ENCODE measurements at places on chromosomes 3 and 15.
A peak's percentile ranks its signal among the peaks of the same experiment; 100 is the strongest.

DNA sequence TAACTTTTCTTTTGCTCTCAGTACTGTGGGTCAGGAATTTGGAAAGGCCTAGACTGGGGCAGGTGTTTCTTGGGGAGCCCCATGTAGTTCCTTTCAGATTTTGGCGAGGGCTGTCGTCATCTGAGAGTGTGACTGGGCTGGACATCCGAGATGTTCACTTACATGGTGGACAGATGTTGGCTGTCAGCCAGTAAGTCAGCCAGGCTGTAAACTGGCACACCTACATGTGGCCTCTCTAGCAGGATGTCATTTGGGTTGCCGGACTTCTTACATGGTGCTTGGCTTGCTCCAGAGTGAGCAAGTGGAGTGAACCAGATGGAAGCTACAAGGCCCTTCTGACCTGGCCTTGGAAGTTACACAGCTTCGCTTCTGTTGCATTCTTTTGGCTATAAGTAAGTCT, 20.7 kb downstream of the TATDN2 start:
- no peak for DNase-seq

DNA sequence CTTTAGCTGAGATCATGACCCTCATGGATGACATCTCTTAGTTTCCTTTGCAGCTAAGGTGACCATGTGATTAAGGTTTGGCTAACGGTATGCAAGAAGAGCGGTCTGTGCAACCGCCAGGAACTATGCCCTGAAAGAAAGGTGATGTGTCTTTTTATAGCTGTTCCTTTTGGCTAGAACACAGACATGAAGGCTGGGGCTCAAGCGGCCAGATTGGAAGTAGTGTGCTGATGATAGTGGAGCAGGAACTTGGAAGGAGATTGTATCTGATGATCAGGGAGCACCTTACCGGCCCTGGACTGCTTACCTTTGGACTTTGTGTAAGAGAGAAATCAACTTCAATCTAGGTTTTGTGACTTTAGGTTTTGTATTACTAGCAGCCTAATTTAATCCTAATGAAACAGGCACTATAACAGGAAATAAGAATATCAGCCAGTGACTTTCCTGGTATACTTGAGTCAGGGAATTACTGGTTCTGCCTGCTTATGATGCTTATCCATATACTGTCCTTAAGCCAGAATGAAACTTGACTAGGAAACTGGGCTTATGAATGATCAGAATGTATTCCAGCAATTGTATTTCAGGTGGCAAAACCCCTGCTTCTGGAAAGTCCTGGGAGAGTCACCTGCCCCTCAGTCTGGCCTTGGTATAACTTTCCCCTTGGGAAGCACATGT, 164.3 kb upstream of the LRIG1 start:
- no peak for DNase-seq

- DNase-seq: no peak
These were observed 12.4 kb upstream of the UBR1 start for GRCh38 chr15:43118286-43118685.

GRCh38 chr3:123286308-123287023, 84.7 kb downstream of the SEC22A start:
- peak; percentile 17 for DNase-seq

GRCh38 chr3:99780749-99781148, 36.9 kb upstream of the CMSS1 start:
- no peak for DNase-seq

- no peak for DNase-seq
These were observed at the start of gene CASR for GRCh38 chr3:122183521-122183892. TSS of gene CASR (plus strand) at chr3:122183668. CDS start at chr3:122254190, 70,522 bp downstream.

- DNase-seq: no peak
These were observed 164.6 kb downstream of the GOLGA6L4 start for GRCh38 chr15:84400017-84400740.

GRCh38 chr15:81851325-81851724, 194.5 kb downstream of the MEX3B start:
- no peak for DNase-seq

- no peak for DNase-seq
These were observed 15.7 kb upstream of the RBP1 start for GRCh38 chr3:139555249-139555648.

DNA sequence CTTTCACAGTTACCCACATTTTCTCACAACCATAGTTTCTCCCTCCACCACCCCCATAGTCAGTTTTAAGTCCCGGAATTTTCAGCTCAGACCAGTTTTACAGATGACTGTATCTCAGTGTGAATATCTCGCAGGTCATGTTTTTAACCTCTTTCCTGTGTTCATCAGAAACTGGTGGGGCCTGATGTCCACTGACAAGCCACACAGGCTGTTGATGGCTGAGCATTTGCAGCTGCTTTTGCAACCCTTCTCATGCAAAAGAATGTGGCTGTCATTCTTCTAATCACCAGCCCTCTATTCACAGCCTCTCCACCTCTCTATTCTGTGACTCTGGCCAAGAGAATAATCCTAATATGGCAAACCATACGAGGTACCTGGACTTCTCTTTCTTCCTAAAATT, 8.5 kb downstream of the GYG1 start:
- no peak for DNase-seq

GRCh38 chr3:126546013-126546412, 12.7 kb downstream of the C3orf22 start:
- no peak for DNase-seq

GRCh38 chr3:44962621-44963393, 13.2 kb downstream of the ZDHHC3 start:
- no peak for DNase-seq

GRCh38 chr15:73934281-73934680, 8.0 kb downstream of the LOXL1 start:
- no peak for DNase-seq

DNA sequence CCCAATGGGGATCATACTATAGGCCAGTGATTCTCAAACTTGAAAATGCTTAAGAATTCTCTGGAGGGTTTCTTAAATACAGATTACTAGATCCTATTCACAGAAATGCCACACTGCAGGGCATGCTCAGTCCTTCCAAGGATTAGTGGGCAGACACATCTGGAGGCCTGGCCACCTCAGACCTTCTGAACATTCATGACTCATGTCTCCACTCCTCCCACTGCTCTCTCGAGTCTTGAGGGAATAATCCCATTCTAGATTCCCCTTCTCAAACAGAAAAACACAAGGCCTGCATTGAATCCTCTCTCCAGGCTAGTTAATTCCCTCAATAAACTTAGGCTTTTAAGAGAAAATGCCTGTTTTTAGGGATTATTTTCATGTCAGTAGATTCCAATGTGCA, 22.1 kb downstream of the ZNF621 start:
- DNase-seq: peak; percentile 24

DNA sequence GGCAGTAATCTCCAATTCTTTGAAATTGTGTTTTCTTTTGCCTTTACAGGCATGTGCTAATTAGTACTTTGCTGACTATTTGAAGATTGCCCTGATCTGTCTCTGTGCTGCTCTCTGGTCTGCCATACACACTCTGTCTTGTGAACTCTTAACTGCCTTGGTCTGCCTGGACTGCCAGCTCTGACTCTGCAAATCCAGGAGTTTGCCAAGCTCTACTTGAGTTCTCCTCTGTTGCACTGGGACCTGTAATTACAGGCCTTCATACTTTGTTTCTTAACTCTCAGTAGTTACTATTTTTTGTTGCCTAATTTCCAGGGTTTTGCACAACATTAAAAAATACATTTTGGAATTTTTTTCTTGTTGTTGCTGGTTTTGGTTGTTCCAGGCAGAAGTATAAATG, 155.0 kb downstream of the RSRC1 start:
- no peak for DNase-seq

DNA sequence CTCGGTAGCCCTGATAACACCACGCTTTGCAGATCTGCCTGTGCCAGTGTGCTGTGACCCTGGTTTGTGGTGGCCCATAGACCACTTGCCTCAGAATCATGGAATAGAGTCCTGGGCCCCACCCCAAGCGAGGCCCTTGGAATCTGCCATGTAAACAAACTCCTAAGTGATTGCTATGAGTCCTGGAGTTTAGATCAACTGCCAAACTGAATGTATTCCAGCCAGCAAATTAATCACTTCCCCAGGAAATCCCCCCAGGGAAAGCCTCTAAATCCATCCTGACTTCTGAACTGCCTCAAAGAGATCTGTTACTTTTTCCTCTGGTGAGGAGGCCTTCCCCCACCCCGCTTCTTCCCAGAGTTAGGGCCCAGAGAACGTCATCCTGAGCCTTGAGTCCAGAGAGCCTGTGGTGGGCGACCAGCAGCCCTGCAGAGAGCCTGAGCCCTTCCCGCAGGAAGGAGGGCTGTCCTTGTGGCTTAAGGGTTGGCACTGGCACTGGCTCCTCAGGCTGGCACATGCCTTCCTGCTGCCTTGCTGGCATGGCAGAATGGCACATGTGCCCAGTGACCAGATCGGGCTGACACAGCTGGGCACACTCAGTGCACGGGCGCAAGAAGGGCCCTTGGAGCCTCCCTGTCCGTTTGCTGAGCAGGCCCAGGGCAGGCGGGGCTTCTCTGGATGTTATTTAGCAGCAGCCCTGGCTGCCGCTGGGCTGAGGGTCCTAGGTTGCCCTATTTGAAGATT, 50.6 kb upstream of the PLXNA1 start:
- DNase-seq: no peak
